Left renal pelvis (tissue), 4 donors: ENCODE measurements at places on chromosomes 4 and X.

- DNase-seq, result no peak
Measured at GRCh38 chrX:106484233-106484632, 127.5 kb upstream of the RADX start.

DNA sequence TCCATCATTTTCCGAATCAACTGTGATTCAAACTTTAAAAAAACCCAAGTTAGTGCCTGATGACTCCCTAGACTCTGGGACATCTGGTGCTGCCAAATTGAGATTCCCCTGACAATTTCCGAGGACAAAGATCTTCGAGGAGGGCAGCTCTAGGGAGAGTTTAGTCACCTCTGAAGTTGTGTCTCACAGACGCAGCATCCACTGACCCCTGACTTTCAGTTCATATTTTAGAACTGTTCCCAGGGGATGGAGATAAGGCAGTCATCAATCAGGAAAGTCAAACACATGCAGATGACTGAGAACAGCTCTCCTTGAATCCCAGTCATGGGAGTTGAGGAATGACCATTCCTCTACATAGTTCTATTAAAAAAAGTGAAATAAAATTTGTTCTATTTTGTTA, 643.9 kb downstream of the TRIML1 start:
- no peak for DNase-seq

DNA sequence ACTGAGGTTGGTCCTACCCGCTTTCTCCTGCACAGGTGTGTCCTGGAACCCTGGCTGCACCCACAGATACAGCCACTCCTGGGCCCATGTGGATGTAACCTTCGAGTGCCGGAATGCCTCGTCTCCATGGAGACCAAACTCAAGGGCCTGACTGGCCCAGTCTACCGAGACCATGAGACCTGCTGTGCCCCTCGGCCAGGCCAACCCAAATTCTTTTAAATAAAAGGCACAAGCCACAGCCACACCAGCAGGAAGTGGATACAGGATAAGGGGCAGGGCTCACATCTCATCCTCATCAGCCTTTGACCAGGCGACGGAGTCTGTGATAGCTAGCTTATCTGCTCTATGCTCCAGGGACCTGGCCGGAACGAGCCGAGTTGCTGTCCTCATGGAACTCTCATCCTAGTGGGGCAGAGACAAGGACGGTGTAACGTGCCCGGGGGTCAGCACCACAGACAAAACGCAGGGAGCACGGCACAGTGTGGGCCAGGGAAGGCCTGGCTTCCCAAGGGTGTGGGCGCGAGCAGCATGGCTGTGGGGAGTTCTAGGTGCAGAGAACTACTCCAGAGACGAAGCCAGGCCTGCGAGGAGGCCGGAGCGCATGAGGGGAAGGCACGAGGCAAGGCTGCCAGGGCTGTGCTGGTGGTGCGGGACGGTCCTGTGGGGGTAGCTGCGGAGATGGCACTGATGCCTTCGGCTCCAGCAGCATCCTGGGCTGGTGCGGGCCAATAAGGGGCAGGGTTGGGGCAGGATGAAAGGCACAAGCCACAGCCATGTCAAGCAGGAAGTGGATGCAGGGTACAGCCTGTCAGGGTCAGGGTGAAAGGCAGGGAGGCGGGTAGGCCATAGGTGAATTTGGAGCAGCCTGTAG, 22.7 kb downstream of the NOP14 start:
- DNase-seq, result no peak

- no peak for DNase-seq
Measured at GRCh38 chr4:147090486-147090885, 144.8 kb upstream of the TTC29 start.

DNA sequence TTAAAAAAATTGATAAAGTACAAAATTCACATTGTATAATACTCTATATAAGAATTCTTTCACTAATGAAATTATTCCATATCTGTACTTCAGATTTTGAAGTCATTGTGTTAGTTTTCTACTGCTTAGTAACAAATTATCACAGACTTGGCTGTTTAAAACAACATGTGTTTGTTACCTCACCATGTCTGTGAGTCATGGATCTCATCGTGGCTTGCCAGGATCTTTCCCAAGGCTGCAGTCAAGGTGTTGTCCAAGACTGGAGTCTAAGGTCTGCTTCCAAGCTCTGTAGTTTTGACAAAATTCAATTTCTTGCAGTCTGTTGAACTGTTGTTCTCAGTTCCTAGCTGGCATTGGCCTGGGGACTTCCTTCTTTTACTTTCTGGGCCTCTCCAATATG, 1286.9 kb downstream of the ADGRL3 start:
- DNase-seq, result no peak

DNA sequence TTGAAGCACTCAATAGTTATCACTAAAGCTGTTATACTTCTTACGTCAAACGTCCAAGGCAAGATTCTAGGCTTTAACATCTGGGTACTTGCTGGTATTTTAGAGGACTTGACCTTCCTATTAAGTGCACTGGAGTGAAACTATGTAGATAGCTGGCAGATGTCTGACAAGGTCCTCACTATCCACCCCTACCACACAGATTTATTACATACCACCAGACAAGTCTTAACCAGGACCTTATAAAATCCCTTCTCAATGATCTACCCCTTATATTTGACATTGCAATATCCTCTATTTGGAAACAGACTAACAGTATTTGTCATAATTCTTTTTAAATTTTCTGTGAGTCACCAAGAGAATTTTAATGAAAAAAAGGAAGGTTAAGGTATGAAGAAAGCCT, 78.8 kb downstream of the PDGFC start:
- DNase-seq, result no peak

DNA sequence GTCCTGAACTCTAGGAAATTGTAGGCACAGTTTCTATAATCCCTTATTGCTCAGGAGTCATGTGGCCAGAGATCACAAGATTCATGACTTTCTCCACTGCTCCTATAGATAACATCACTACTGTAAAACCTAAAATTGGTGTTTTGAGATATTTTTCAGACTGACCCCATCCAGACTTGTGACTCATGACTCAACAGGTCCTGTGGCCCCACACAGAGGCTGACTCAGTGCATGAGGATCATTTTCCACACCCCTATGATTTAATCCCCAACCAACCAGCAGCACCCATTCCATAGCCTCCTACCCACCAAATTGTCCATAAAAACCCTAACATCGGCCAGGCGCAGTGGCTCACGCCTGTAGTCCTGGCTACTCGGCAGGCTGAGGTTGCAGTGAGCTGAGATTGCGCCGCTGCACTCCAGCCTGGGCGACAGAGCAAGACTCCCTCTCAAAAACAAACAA, 13.2 kb upstream of the XIAP start:
- DNase-seq, result no peak

- no peak for DNase-seq
Measured at GRCh38 chrX:2689773-2690666, 1.1 kb upstream of the CD99 start.

DNA sequence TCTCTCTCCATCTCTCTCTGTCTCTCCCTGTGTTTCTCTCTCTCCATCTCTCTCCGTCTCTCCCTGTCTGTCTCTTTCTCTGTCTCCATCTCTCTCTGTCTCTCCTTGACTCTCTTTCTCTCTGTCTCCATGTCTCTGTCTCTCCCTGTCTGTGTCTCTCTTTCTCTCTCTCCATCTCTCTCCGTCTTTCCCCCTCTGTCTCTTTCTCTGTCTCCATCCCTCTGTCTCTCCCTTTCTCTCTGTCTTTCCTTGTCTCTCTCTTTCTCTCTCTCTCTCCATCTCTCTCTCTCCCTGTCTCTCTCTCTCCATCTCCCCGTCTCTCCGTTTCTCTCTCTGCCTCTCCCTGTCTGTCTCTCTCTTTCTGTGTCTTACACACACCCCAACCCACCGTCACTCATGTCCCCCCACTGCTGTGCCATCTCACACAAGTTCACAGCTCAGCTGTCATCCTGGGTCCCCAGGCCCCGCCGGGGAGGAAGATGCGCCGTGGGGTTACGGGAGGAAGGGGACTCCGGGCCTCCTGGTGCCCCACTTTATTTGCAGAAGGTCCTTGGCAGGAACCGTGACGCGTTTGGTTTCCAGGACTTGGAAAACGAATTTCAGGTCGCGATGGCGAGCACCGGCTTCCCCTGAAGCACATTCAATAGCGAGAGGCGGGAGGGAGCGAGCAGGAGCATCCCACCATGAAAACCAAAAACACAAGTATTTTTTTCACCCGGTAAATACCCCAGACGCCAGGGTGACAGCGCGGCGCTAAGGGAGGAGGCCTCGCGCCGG, 1.2 kb upstream of the SHOX start:
- no peak for DNase-seq

DNA sequence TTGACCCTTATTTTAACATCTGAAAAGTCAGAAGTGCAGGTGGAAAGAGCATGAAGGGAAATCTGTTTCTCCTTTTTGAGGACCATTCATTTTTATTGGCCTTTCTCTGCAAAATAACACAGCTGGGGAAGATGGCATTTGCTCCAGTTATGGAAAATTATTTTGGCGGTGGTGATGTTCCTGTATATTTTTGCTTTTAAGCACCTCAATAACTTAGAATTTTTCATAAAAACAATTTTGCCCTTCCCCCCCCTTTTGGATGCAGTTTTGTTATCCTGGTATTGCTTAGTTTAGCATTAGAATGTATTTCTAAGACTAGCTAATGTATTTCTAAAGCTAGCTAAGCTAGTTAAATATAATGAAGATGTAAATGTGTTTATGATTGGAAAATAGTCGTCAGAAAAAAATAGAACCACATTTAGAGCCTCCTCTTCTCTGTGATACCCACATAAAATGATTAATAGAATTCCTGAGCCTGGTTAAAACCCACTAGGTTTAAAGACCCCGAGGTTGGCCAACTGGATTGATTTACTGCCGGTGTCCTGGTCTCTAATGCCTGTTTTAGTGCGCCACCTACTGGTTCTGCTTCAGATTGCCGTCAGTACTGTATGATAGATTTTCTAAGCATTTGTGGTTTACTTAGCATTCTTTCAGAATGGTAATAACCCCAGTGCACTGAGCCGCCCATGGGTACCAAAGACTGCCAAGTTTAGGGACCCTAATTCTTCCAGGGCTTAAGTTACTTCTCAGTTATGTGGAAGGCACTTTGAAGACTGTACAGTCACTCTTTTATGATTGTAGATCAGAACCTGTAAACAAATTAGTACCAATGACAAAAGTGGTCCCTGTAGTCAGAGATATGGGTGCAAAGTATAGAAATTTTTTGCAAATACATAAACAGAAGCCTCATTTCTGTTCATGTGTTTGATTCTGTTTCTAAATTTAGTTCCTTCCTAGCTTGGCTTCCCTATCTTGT, 11.4 kb downstream of the KLF3 start:
- no peak for DNase-seq

GRCh38 chrX:48684134-48684533, 535 bp downstream of the WAS start:
- no peak for DNase-seq

DNA sequence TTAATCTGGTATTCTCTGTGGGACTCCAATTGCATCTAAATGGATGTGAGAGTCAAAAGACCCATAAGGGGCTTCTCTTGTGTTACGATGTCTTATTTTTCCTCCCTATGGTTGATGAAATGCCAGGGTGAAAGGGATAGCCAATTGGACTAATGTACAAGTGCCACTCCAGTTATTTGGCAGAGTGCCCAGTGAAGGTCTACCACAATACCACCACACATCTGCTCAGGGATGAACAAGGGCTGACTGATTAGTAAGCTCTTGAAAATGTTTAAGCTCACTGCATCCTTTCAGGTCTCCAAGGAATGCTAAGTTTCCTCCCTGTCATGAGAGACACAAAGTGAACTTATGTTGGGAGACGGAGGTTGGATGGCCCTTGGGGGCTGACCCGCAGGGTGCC, 57.8 kb downstream of the HEPH start:
- DNase-seq, result no peak

DNA sequence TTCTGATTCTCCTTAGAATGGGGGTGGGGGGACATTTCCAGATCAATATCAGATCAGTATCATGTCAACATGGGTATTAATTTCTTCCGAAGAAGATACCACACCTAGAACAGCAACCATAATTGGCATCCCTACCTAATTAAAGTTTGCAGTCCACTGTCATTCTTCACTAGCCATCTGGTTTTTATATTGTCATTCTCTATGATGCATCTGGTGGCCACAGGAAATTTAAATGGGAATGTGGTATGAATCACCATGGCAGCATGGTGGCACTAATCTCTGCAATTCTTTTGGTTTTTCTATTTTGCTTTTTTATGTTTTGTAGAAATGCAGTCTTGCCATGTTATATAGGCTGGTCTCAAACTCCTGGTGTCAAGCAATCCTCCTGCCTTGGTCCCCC, 16.6 kb upstream of the UBE2D3 start:
- DNase-seq, result no peak

GRCh38 chr4:31539284-31540069, 819.3 kb downstream of the PCDH7 start:
- DNase-seq, result no peak

GRCh38 chr4:114599231-114599902, 760 bp downstream of the UGT8 start:
- DNase-seq, result no peak

DNA sequence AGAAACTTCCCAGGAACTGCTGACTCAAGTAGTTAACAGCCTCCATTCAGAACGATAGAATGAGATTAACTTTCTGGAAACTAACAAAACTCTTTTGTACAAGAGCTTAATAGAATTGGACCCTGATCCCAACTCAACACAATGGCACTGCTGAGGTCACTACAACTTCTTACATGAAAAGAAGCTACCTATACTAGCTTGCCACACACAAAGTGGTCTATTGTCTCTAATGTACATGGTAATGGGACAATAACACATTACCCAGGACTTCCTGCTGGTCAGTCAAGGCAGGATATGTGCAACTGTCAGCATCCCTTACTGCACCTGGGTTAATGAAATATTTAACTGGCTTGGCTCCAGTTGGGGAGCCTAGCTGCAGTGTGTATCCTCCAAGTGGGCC, 56.2 kb downstream of the BRCC3 start:
- no peak for DNase-seq

- DNase-seq, result no peak
Measured at GRCh38 chr4:17477774-17478472, 34.0 kb downstream of the QDPR start.

- DNase-seq, result no peak
Measured at GRCh38 chr4:83362492-83363329, 28.1 kb upstream of the HPSE start.

DNA sequence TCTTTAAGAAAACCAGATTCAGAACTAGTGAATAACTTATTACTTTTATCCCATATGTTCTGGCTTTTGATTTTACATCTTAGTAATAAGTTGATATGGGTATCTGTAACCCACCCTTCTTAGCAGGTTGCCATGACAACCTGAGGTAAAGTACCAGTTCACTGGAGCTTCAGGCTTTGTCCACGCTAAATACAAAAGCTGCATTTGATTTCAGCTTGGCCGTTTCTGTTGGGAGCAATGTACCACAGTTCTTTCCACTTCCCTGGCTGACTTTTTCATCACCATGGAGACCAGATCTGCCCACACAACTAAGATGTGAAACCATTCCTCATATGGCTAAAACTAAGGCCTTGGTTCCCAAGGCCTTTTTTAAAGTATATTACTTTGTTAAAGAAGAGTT, 26.1 kb downstream of the KLHL34 start:
- DNase-seq, result no peak

DNA sequence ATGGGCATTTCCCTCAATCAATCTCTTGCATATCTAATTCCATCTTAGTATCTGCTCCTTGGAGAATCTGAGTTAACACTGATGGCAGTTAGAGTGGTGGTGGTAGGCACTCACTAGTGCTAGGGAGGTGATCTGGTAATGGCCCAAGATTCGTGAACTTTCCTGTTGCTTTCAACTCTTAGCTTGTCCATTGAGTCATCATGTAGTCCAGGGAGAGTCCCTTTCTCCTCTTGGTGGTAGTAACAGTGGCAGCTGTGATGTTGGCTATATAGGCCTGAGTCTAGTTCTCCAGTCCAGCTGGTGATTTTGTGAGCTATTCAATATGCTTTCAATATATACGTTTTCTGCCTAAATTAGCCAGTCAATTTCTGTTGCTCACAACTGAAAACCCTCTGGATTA, 7.0 kb upstream of the XKRX start:
- DNase-seq, result no peak

- no peak for DNase-seq
Measured at GRCh38 chrX:69314436-69315348, 149.4 kb upstream of the PJA1 start.
